ENCODE measurements at places on chromosomes 3 and 15.
A peak's percentile ranks its signal among the peaks of the same experiment; 100 is the strongest.

DNA sequence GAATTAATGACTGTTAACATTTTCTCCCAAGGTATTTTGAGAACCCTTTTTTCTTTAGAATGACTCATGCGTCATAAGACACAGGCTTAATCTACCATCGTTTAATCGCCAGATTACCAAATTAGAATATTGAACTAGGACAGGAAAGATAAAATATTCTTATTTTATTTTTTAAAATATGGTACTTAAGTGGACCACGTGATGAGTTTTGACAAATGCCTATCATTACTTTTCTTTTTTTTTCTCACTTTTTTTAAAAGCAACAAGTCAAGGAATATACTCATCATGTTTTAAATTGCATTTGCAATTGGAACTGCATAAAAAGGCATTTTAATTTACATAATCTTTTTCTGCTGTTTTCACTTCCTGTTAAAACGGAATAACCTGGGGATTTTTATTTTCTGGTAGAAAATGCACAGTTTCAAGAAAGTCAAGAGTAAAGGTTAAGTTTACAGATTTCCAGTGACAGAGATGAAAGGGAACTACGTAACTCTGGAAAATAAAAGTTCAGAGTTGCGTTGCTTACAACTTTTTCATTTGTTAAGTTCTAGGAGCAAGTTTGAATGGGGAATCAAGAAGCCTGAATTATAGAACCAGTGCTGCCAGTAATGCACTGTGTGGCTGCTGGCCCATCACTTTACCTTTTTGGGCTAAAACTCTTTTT is 23.6 kb downstream of the SIAH2 start:
- no peak overlapping the region for H3K4me3 ChIP-seq
- peaks cover 18% of the 10 kb centered on the region for H3K36me3 ChIP-seq
- DNase-seq, result no peak

- H3K27ac ChIP-seq, result no peak overlapping the region
- H3K36me3 ChIP-seq, result no peaks in the 10 kb centered on the region
- H3K4me3 ChIP-seq, result no peak overlapping the region
- no peak for DNase-seq
- peaks cover 10% of the 10 kb centered on the region for H3K27me3 ChIP-seq
These were observed 12.6 kb downstream of the ITIH4 start for GRCh38 chr3:52817860-52818259.

GRCh38 chr3:183013856-183014255 is 33.5 kb upstream of the DCUN1D1 start:
- no peak for DNase-seq
- no peaks in the 10 kb centered on the region for H3K27me3 ChIP-seq

- peaks cover 19% of the 10 kb centered on the region for H3K4me1 ChIP-seq
- H3K27ac ChIP-seq, result peak within 1 kb of the TSS; percentile 4
These were observed at the start of the genes CCR5AS and CCRL2 for GRCh38 chr3:46406788-46407611. CCR5AS (minus strand) TSS chr3:46407066. CCRL2 (plus strand) TSS chr3:46407259; CDS start chr3:46408080, 821 bp downstream.
